ENCODE measurements at places on chromosomes 11 and 22.
A peak's percentile ranks its signal among the peaks of the same experiment; 100 is the strongest.

GRCh38 chr11:119729951-119730613 lies 1.1 kb upstream of the NECTIN1 start:
- no peak for DNase-seq

GRCh38 chr11:96136613-96137298 lies 206.2 kb downstream of the MAML2 start:
- no peak for DNase-seq

DNA sequence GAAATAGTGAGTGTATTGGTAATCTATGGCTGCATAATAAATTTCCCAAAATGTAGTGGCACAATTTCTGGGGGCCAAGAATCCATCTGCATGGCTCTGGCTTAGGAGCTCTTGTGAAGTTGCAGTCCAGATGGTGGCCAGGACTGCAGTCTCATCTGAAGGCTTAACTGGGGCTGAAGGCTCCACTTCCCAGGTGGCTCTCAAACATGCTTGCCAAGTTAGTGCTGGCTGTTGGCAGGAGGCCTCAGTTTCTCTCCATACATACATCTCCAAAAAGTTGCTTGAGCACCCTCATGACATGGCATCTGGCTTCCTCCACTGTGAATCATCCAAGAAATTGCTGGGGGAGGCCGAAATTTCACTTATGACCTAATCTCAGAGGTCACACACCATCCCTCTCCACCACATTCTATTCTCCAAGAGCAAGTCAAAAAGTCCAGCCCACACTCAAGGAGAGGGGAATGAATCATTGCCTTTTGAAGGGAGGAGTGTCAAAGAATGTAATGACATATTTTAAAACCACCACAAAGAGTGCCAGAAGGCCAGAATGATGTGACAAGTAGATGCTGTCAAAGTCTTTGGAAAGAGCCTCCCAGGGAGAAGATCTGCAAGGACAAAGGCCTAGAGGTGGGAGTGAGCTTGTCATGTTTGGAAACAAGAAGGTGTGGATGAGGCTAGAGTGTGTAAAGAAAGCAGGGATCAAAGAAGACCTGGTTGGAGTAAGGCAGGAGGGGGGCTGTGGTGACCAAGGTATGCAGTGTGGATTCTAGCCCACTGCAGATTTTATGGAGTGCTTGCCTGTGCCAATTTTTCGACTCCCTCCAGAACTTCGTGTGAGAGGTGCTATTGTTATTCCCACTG lies 566.2 kb downstream of the MIAT start:
- DNase-seq = no peak

GRCh38 chr22:30717331-30717921 lies 22.8 kb downstream of the OSBP2 start:
- DNase-seq = no peak

GRCh38 chr11:122749005-122749687 lies 89.2 kb upstream of the CRTAM start:
- DNase-seq = no peak

DNA sequence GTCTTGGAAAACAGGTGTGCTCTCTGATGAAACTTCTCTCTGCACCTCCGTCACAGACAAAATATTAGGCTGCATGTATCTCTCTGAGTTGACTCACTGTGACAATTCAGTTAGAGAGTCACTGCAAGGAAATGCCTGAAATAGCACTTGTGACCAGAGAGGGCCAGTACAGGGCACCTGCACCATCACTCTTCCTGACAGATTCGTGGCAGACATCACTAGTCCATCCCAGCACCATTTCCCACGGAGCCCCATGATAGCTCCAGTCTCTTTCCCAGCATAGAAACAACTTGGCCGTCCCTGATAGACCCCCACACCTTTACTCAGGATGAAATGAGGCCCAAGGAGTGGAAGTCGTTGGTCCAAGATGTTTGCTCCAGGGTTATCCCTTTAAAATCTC lies 73.3 kb upstream of the ISX start:
- no peak for DNase-seq

DNA sequence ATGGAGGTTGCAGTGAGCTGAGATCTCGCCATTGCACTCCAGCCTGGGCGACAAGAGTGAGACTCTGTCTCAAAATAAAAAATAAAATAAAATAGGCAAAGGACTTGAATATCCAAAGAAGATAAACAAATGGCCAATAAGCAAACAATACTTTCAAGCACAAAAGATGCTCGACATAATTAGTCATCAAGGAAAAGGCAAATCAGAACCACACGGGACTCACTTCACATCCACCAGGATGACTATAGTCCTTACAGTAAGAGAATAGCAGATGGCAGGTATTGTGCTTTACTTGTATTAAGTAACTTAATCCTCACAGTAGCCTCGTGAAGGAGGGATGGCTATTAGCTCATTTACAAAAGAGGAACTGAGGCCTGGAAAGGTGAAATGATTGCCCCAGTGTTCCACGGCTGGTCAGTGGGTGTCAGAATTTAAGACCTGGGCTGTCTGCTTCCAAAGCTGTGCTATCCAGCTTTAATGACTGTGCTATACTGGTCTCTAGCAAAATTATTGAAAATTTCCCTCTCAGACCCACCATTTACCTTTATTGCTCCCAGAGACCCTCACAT lies 40.2 kb upstream of the RBFOX2 start:
- DNase-seq = no peak

DNA sequence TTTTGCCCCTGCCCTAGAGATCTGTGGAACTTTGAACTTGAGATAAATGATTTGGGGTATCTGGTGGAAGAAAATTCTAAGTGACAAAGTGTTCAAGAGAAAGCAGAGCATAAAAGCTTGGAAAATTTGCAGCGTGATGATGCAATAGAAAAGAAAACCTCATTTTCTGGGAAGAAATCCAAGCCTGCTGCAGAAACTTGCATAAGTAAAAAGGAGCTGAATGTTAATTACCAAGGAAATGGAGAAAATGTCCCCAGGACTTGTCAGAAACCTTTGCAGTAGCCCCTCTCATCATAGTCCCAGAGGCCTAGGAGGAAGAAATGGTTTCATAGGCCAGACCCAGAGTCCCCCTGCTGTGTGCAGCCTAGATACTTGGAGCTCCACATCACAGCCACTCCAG lies 686.9 kb downstream of the FAM181B start:
- DNase-seq = no peak

- no peak for DNase-seq
These were observed 244.3 kb downstream of the FAM76B start for GRCh38 chr11:95545116-95545875.

- no peak for DNase-seq
These were observed 25.6 kb downstream of the TXN2 start for GRCh38 chr22:36455571-36456463.

- DNase-seq = peak; percentile 48
These were observed 678 bp upstream of the INPPL1 start for GRCh38 chr11:72223615-72224563.

DNA sequence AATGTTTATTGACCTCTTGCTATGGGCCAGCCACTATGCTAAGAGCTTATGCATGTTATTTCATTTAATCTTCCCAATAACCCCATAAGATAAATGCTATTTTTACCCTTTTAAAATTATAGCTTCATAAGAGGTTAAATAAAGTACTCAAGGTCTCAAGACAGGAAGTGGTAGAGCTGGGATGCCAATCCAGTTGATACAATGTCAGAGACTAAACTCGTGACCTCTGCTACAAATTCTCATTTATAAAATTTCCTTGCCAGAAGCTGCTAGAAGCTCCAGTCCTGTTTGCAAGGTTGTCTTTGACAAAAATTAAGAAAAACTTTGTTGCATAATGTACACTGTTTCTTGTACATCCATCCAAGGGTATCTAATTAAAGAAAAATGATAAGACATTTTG lies 265.9 kb upstream of the MPPED2 start:
- no peak for DNase-seq

DNA sequence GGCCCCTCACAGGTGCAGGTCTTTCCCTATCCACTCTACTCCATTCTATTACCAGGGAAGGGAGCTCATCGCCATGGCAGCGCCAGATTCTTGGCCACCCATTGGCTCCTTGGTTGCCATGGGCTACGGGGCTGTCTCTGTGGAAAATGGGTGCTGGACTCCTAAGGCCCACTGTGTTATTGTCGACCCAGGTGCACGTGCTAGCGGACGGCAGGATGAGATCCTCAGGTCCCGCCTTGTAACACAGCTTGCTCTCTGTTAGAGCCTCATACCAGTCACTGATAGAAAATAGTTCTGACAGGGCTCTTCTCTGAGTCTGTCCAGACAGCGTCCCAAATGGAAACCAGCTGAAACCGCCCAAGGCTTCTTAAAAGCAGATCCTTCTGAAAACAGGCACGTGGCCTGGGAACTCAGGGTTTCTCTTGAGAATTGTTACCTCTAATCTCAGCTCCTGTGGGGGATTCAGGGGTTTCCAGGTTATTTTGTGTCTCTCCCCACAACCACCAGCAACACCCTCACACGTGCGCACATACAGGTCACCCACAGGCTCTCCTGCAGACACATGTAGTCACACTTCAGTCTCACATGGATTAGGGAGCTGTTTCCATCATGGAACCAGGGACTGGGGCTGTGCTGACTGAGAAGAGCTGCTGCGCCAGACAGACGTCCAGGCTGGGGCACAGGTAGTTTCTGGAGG lies 1.5 kb downstream of the TUB start:
- DNase-seq = no peak

DNA sequence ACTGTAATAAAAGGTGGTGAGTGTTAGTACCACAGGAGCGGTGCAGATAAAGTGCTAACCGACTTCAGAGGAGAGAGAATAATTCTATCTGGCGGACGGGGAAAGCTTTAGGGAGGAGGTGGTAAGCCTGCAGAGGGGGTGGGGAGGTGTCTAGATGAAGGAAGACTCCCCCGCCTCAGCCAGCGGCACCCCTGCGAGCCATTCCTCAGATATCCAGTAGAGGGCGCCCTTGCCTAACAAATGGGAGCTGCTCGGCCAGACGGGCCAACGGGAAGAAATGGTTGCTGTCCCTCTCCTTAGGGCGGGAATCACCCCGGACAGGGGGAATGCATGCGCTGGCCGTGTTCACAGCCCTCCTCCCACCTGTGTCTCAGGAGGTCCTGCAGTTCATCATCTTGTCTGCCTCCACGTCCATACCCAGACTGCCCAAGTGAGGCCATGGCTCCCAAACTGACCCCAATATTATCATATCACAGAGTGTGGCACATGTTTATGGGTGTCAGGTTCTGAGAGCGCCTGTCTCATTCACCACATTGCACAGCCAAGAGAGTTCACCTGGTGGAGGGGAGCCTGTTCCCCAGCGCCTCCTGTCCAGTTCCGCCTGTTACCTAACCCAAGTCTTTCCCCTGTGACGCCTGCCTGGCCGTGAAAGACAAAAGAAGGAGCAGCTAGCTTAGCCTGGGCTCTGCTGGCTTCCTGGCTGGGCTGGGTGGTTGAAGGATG lies 85.5 kb downstream of the ST3GAL4 start:
- no peak for DNase-seq

GRCh38 chr11:121341609-121342008 lies 49.0 kb downstream of the SC5D start:
- DNase-seq = no peak

DNA sequence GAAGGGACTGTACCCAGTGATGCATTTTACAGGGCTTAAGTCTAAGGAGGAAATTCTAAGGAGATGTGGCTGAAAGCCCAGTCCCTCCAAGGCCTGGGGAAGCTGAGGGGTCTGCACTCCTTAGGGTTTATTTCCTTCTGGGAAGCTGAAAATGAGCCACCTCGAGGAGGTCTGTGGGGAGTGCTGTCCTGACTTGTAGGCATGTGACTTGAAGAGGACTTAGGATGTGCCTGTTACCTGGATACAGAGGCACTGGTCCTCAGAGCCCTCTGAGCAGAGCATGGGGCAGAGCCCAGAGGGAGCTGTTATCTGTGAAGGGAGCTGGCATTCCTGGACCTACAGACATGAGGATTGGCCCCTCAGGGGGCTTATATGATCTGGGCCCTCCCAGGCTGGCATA lies 77.1 kb downstream of the TP53I11 start:
- no peak for DNase-seq

- no peak for DNase-seq
These were observed 14.3 kb downstream of the NPTXR start for GRCh38 chr22:38829485-38829884.

GRCh38 chr11:15189189-15189588 lies 74.5 kb downstream of the INSC start:
- DNase-seq = no peak

DNA sequence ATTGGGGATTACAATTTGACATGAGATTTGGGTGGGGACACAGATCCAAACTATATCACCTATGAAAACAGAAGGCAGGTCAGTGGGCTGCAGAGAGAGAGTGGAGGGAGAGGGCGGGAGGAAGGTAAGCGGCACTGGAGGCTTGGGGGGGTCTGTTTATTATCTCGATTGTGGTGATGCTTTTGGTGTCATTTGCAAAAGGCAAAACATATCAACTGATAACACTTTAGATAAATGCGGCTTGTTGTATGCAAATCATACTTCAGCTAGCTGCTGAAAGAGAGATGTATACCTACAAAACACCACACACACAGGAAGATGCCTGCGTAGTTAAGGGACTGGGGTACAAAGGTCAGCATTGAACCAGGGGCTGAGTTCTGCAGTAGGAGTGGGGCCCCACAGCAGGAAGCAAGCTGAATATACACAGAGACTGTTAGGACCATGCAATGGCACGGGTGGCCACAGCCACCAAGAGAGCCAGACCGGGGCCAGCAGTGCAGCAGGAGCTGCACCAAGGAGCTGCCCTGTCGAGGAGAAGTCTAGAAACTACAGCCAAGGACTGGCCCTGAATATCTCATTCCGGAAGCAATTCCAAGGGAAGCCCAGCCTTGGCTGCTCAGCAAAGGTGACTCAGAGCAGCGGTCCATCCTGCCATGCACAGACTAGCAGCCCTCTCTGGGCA lies 23.8 kb upstream of the TOLLIP start:
- DNase-seq = no peak

DNA sequence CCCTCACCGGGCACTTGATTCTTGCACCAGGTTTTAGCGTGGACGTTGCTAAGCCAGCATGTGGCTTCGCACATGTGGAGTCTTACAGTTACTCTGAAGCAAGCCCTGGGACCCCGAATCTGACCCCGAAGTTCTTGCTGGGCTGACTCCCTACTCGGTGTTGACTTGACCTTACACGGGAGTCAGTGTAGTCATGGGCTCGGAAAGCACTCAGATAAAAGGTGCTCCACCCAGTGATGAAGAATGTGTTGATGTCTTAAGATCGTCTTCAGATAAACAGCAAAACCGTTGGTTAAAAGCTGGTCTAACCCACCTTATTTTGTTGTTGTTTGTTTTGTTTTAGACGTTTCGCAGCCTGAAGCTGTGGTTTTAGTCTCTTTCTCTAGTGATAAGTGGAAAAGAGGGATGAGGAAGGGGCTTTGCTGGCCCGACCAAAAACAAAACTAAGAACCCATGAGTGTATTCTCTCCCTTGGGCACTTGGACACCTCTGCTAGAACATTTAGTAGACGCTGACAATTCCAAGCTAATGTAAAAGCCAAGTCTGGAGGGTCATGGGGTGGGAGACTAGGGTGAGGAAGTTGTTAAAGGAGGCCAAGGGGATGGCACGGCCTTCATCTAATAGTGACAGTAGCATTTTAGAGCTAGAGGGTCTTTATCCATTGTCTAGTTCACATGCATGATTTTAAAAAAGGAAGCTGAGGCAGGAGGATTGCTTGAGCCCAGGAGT lies 69.9 kb downstream of the BCR start:
- DNase-seq = no peak

- no peak for DNase-seq
These were observed 48.4 kb upstream of the INCENP start for GRCh38 chr11:62075438-62075837.

Data from activated gamma-delta T cell (primary cell).